ENCODE measurements at places on chromosomes 16 and 17.
A peak's percentile ranks its signal among the peaks of the same experiment; 100 is the strongest.

DNA sequence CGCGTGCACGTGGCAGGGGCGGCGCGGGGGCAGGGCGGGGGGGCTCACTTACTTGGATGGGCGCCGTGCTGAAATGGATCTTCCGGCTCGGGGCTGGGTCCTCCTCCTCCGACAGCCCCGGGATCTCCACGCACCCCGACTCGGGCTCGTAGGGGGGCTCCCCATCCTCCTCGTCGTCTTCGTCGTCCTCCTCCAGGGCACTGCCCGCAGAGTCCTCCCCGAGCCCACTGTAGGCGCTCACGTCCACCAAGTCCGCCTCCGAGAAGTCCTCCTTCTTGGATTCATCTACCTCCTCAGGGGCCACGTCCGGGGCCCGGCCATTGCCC, 1.4 kb downstream of the PPP1R9B start:
- no peak for DNase-seq

DNA sequence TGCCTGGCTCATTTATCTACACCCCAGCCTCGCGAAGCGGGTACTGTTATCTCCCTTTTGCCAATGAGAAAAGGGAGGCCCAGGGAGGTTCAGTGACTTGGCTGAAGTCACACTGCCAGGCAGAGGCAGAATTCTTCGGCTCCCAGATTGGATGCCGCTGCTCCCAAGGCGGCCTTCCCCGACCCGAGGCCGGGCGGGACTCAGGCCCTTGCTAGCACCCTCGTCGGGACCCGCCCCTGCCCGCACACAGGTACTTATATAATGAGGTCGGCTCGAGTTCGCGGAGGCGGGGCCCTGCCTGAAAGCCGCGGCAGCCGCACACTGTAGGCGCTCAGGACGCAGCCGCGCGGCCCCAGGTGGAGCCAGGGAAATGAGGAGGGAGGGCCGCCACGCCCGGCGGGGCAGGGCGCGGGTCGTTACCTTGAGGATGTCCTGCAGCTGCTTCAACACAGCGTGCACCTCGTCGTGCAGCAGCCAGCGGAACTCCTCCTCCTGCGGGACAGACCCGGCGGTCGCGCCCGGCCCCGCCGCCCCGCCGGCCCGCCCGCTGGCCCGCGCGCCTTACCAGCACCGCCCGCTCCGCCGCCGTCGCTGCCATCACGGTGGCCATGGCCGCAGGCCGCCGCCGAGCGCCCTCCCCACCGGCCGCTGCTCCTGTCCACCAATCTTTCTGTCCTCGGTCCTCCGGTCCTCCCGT, at the start of gene ROGDI:
ROGDI (minus strand) TSS at position 672 of the 697 bp plus-strand sequence; CDS start at position 610, 62 bp downstream.
- peak; percentile 96 for DNase-seq

GRCh38 chr16:55272744-55273143, 51.3 kb upstream of the IRX6 start:
- no peak for DNase-seq

DNA sequence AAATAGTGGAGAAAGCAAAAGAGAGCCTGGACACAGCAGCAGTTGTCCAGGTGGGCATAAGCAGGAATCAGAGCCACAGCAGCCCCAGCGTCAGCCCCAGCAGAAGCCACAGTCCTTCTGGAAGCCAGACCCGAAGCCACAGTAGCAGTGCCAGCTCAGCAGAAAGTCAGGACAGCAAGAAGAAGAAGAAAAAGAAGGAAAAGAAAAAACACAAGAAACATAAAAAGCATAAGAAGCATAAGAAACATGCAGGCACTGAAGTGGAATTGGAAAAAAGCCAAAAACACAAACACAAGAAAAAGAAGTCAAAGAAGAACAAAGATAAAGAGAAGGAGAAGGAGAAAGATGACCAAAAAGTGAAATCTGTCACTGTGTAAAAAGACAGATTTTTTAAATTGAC, 32.7 kb downstream of the RBBP6 start:
- no peak for DNase-seq

GRCh38 chr17:13671341-13671740, 69.6 kb upstream of the HS3ST3A1 start:
- no peak for DNase-seq

DNA sequence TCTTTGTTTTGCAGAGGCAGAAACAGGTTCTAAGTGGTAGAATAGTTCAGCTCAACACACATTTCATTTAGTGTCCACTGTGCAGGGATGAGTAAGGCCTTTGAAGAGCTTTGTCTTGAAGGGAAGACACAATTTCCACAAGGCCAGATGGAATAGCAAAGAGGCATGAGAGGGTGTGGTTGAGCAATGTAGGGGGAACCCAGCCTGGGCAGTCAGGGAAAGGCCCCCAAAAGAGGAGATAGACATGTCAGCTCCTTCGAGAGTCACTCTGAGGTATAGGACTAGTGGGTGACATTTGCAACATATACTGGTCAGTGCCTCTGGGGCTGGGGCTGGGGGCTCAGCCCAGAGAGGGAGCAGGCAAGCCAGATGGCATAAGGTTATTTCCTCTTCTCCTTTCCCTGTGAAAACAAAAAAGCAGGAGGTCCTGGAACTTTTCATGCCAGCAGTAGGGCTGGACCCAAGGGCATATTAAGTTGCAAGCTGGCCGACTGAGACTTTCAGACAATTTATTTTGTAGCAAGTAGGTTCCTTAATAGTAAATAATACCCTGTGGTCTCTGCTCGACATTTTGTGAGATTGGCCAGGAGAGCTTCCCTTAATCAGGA, 7.1 kb downstream of the ALKBH5 start:
- no peak for DNase-seq

GRCh38 chr17:51997723-51998122, 160.8 kb downstream of the CA10 start:
- no peak for DNase-seq

- DNase-seq: peak; percentile 58
Measured at GRCh38 chr17:4980644-4981216, 6.7 kb downstream of the CAMTA2 start.

GRCh38 chr16:67458121-67458641, 22.8 kb downstream of the ATP6V0D1 start:
- DNase-seq: no peak

GRCh38 chr17:30366536-30366935, 12.2 kb upstream of the CPD start:
- no peak for DNase-seq

DNA sequence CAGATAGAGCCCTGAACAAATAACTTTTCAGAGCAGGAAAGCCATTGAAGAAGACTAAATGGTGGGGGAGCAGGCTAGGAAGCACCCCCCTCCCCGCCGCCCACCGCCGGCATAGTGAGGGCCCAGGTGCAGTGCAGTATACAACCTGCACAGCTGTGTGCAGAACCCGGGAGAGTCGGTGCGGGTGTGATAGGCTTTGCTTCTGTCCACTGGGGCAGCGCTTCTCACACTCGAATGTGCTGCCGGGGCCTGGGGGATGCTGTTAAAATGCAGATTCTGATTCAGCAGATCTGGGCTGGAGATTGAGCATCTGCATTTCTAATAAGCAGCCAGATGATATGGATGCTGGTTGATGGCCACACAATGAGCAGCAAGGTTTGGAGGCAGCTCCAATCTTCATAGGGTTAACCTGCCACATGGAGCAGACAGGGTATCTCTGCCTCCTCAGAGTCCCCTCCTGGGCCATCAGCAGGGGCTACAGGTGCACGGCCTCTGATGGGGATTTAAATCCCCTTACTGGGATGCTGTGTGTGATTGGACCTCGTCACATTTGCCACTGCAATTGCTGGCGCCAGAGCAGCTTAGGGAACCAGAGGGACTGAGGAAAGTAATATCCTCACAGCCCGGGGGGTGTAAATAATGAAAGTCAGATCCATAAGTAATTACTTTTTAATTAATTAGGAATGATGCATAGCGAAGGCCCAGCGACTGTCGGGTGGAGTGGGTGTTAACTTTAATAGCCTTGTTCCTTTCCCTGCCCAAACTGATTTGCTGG, 172.0 kb upstream of the RPL38 start:
- DNase-seq: no peak

- no peak for DNase-seq
Measured at GRCh38 chr17:38466346-38467315, 38.4 kb downstream of the ARHGAP23 start.

GRCh38 chr17:67434061-67434525, 57.0 kb downstream of the PITPNC1 start:
- no peak for DNase-seq

DNA sequence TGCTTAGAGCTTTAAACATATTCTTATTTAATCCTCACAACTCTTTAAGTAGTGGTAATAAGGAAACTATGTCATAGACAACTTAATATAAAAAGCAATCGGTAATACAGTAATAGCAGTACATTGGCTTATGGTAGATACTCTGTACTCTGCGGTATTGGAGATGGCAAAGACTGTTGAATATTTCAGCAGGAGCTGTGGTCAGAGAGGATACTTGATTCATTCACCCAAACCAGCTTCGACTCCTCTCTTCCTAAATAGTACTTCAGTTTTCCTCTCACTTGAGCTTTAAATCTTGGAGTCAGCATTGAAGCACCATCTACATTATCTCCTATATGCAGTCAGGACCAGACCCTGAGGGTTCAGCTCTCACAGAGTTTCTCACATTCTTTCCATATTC, 169.3 kb downstream of the CYB561 start:
- no peak for DNase-seq

- no peak for DNase-seq
Measured at GRCh38 chr16:70576431-70577255, 53.0 kb downstream of the SF3B3 start.

DNA sequence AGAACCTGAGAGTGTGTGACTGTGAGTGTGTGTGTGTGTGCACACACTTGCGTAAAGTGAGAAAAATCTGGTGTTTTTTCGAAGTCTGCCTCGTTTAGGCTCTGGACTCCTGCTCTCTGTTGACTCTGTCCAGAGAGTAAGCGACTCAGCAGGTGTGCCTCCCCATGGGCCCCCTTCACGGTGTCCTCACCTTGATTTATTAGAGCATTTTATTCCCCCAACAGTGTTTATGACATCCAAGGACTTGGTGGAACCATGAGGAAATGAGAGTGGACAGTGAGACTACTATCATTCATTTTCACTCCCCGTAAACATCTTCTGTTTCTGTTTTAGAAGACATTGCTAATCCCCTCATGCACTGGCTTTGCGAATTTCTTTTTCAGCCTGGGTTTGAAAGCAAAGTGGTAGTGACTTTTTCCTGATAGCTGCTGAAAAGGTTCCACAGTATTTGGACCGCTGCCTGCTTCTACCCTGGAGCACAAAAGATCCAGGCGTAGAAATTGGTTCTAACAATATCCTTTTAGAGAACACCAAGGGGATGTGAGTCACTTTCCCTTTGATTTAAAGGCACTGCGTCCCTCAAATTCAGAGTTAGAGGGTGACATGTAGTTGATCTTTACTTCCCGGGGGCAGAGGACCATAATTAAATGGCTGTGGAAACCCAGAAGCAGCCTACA, 218.2 kb downstream of the WWOX start:
- DNase-seq: no peak

- DNase-seq: no peak
Measured at GRCh38 chr16:30948667-30949649, at the start of gene ORAI3. ORAI3 (plus strand) TSS chr16:30949068; CDS start chr16:30949290, 222 bp downstream.

GRCh38 chr17:45393411-45393810, 39.3 kb downstream of the ARHGAP27 start:
- DNase-seq: no peak

- no peak for DNase-seq
Measured at GRCh38 chr16:53841884-53842283, 137.9 kb downstream of the FTO start.

DNA sequence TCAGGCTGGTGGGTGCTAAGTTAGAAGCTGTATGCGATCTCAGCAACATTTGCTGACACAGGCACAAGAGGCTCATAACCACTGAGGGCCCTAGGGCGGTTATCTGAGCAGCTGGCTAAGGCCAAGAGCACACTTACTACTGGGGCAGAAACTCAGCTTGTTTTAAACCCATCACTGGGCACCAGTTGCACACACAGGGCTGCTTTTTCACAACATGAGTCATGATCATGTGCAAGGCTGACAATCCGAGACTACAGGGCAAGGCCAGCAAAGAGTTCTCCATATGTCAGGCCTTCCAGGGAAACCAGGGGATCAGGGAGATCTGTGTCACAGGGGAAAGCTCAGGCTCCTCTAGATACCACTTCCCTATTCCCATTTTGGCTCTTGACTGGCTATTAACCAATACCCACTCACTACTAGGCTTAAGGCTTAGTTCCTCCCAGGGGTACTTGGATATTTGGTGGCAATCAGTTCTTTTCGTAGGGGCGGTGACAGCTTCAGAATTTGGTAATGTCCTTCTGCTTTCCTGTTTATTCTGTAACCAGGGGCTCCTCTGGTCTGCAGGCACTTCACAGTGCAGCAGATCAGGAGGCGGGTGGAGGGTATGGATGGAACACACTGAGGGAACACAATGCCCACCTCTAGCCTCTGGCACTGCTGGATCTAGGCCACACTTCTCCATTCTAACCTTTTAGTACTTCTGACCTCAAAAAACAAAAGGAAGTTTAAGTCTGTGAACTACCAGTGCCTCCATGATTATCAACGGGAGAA, 44.9 kb upstream of the ERN1 start:
- no peak for DNase-seq

- no peak for DNase-seq
Measured at GRCh38 chr16:65958086-65958485, 408.4 kb upstream of the CDH5 start.

GRCh38 chr16:7579454-7579853, 246.8 kb downstream of the RBFOX1 start:
- no peak for DNase-seq

- DNase-seq: no peak
Measured at GRCh38 chr16:78331731-78332130, 232.3 kb downstream of the WWOX start.

DNA sequence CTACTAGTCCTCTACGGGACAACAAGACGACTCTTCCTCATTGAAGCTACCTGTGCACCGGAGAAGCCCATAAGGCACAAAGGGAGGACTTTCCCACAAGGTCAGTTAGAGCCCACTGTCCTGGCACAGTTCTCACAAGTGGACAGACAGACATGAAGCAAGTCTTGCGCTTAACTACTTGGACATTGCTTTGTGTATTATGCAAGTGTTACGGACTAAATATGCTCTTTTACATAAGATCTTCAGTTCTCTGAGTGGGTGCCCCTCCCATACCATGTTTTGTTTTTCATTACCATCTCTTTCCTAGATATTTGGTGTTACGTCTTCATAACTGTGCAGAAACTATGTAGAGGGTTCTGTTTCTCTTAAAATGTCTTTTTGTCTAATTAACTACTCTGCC, 18.1 kb downstream of the ANKRD40CL start:
- no peak for DNase-seq

- DNase-seq: no peak
Measured at GRCh38 chr17:81902023-81902652, at the start of gene NPB. NPB (plus strand) TSS chr17:81902238; CDS start chr17:81902278, 40 bp downstream.

Data from T47D (cell line).